ENCODE measurements at places on chromosomes 5 and 9.

- DNase-seq = no peak
Measured at GRCh38 chr9:81999806-82000205, 11.2 kb downstream of the SPATA31D1 start.

GRCh38 chr5:176697934-176698538 is 50.8 kb downstream of the TSPAN17 start:
- no peak for DNase-seq

- no peak for DNase-seq
Measured at GRCh38 chr5:113089653-113090335, 113.2 kb downstream of the DCP2 start.

DNA sequence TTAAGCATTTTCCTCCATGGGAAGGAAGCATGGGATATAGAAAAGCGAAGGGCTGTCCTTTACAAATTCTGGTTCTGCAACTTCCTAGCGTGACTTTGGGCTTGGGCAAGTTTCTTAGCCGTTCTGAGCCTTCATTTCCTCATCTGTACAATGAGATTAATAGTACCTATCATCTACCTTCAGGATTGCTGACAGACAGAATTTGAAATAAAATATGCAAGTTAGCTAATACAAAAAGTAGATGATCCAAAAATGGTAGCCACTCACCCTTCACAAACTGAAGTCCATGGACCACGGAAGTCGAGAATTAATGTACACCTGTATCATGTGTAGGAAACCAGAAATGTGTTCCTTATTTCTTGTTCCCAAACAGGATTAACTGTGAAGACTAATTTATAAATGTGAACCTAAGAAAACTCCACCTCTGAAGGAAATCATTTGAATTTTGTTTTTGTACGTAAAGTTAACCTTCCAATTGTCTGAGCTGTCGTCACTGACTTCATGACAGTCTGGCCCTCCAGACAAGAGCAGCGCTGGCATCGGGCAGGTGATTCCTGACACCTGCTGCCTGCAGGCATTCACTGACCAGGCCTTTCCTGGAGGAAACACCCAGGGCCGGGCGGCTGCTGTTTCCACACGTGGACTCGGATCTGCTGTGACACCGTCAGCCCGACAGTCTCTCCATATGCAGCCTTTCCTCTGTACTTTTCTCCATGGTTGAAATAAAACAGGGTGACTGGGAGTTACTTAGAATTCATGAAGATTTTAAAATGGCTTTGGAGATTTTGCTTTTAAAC is 63.4 kb downstream of the PSMB7 start:
- DNase-seq = no peak

GRCh38 chr9:109537288-109537687 is 39.2 kb upstream of the PTPN3 start:
- no peak for DNase-seq

DNA sequence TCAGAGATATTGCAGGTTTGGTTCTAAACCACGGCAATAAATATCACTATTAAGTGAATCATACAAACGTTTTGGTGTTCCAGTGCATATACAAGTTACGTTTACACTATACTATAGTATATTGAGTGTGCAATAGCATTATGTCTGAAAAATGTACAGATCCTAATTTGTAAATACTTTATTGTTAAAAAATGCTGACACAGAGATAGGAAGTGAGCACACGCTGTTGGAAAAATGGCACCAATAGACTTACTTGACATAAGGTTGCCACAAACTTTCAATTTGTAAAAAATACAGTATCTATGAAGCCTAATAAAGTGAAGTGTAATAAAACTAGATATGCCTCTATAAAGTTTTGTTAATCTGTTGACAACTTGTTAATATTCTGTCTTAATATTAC is 16.0 kb downstream of the CFAP90 start:
- no peak for DNase-seq

DNA sequence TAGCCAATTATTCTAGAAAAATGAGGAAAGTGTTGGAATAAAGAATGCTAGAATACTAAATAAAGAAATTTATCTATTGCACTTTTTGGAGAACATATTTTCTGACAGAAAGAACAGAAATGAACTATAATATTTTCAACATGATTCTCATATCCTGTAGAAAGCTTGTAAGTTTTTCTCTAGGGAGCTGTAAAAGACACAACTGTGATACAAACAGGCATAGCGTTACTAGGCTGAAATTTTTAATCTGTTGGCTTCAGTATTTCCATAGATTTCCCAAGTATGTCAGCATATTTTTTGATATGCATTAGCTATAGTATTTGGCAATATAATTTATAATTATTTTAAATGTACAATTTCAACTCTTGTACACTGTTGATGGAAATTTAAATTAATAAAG is 31.3 kb downstream of the ANXA1 start:
- DNase-seq = no peak
